ENCODE measurements at places on chromosomes 6 and 20. TPM values are rescaled to one million over a fixed set of nuclear protein-coding genes. Genes with fewer than 3 reads are reported as not detected.

- no peak for DNase-seq
These were observed 14.6 kb downstream of the EPB41L2 start for GRCh38 chr6:131048459-131048858.

- DNase-seq = no peak
These were observed 37.8 kb downstream of the MUC22 start for GRCh38 chr6:31048099-31048498.

- no peak for DNase-seq
These were observed 411.2 kb upstream of the SPTLC3 start for GRCh38 chr20:12597551-12597950.

- DNase-seq = no peak
These were observed 57.6 kb downstream of the GMDS start for GRCh38 chr6:2187826-2188225.

GRCh38 chr20:855466-856360 lies 22.2 kb downstream of the FAM110A start:
- no peak for DNase-seq

GPX5 gene
- total RNA-seq = not detected

All from Karpas-422 (cell line).